Stimulated activated CD4-positive, alpha-beta T cell treated with anti-CD3 and anti-CD28 coated beads, Interleukin-2, amount 100 ng/mL, for 48 hours (primary cell): ENCODE measurements at places on chromosomes 3 and 15.

DNA sequence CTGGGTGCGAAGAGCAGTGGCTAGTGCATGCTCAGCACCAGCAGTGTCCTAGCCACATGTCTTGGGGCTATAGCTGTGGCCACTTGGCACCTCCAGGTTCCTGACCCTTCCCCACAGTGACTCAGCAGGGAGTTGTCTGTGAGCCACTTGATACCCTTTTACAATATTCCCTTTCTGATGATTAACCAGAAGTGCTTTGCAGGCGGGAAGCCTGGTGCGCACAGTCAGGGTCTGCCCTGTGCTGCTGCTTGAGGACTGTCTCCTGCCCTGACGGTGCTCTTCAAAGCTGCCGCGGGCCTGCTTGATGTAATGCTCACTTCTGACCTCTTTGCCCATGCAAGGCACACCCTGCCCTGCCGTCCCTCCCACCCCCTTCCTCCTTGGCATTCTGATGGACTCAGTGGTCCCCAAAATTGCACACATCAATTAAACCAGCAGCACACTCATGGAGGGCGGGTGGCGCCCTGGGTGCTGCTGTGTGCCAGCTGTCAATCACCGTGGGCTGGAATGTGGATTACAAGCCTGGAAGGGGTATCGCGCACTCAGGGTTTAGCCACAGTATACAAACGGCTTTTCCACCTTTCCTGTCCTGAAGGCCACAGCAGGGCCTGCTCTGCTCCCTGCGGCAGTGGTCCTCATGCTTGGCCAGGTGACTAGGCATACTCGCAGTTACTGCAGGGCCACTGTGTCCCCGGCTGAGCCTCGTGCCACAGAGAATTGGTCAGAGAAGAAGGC is 40.9 kb upstream of the PCSK6 start:
- DNase-seq, result no peak

DNA sequence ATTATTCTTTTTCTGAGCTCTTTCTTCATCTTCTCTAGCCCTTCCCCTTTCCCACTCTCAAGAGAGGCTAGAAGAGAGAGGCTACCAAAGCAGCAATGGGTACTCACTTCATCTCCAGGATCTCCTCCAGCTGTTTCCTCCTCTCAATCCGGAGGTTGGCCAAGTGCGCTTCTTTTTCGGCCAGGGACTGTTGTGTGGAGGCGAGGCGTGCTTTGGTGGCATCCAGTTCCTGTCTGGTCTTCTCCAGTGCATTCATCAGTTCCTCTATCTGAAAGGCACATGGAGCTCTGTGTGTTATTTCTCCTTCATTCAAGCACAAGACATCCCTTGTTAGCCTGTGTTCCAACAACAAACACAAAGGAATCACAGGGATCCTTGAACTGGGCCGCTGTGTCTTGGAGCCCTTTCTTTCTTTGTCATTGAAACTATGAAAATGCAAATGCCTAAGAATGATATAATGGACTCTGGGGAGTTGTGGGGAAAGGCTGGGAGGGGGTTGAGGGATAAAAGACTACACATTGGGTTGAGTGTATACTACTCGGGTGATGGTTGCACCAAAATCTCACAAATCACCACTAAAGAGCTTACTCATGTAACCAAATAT is 401.3 kb upstream of the WNT5A start:
- DNase-seq, result no peak

- DNase-seq, result no peak
These were observed 8.9 kb downstream of the DZIP3 start for GRCh38 chr3:108598375-108598774.

DNA sequence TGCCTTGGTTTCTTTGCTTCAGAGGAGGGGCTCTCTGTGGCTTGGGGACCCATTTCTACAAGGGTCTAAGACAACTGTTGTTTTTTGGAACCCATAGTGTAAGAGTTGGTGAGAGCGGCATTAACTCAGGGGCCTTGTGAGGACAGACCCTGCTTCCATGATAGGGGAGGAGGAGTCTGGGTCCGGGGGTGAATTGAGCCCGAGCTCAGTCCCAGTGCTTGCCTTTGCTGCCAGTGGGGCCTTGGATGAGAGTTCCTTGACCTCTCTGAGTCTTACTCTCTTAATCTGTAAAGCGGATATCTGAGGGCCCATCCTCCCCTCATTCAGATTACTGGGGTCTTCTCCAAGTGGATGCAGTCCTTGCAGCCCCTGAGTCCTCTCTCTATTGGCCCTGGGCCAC is 74.2 kb downstream of the EEFSEC start:
- no peak for DNase-seq

DNA sequence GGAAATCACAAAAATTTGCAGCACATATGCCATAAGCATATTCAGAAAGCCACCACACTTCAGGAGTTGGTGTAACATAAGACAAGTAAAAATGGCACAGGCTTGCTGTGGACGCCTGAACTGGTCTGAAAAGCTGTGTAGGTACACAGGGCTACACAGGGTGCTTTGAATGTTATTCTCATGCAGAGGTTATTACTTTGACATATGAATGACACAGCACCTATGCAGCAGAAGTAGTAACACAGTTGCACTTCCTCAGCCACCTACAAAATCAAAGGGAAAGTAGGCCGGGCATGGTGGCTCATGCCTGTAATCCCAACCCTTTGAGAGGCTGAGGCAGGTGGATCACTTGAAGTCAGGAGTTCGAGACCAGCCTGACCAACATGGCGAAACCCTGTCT is 54.5 kb downstream of the OSBPL10 start:
- no peak for DNase-seq

- DNase-seq, result no peak
These were observed 21.8 kb downstream of the IGDCC3 start for GRCh38 chr15:65355988-65356353.

DNA sequence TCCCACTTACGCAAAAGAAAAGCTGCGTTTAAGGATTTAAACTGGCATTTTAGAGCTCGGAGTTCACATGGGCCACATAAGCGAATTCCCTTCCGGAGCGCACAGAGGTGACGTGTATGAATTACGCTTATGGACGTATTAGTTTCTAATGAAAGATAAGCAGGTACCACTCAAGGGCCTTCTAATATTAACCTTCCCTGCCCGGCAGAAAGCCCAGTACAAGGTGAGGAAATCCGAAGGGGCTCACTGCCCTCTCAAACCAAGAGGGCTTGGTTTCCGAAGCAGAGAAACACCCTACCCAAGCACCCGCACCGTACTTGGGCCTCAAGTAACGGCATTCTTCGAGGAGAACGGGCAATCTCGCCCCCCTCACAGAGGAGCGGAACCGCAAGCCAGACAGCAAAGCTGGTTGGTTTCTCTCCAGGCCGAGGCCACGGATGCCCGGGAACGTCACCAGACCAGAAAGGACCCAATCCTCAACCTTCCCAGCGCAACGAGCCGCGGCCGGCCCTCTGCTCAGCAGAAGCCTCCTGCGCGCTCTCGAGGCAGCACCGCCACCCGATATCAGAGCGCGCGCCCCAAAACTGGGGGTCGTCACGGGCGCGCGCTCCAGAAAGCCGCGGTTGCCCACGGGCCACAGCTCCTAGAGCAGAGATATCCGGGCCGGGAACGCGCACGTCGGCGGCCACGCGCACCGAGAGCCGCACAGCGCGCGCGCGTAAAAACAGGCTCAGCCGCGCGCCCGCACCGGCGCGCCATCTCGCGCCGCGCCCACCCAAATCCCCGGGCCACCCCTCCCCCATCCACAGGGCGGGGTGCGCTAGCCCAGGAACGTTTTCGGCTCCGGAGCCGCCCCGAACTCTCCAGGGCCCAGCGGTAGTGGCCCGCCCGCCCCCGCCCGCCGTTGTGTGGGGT is 676 bp downstream of the QRICH1 start:
- peak; percentile 77 for DNase-seq

GRCh38 chr3:61804782-61805181 is 243.4 kb downstream of the PTPRG start:
- no peak for DNase-seq

- DNase-seq, result no peak
These were observed 415.6 kb downstream of the OXSM start for GRCh38 chr3:26205475-26205874.

DNA sequence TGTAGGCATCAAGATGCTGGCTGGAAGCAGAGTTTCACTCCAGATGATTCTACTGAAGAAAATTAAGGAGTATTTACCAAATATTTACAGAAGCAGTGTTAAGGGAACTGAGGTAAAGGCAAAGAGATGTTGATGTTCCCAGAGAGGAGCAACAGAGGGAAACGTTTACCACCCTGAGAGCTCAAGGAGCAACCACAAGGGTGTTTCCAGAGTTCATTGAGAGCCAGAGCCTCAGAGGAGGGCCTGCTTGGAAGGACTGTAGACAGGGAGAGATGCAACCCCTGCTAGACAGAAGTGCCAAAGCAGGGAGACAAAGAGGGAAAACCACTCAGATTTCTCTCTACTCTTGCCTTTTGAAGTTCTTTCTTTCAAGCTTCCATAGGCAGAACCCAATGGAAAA is 474.5 kb downstream of the RBMS3 start:
- DNase-seq, result no peak

DNA sequence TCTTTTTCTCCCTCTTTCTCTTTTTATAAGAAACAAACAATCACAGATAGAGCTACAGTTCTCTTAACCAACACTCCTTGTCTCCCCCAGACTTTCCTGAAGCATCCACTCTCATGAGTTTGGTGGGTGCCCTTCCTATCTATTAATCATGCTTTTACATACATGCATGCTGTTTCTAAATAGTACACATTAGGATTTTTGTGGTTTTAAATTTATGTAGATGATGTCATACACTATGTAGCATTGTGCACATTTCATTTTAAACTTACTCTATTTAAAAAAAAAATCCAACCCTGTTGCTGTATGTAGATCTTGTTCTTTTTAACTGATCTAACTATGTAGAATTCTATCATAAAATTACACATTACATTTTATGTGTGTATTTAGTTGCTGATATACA is 104.3 kb upstream of the MRPS22 start:
- no peak for DNase-seq

GRCh38 chr3:144294659-144295538 is 323.3 kb downstream of the DIPK2A start:
- DNase-seq, result no peak

GRCh38 chr3:13550423-13550690 is 1.4 kb downstream of the FBLN2 start:
- no peak for DNase-seq

- no peak for DNase-seq
These were observed 890.9 kb downstream of the GBE1 start for GRCh38 chr3:80870476-80871041.

DNA sequence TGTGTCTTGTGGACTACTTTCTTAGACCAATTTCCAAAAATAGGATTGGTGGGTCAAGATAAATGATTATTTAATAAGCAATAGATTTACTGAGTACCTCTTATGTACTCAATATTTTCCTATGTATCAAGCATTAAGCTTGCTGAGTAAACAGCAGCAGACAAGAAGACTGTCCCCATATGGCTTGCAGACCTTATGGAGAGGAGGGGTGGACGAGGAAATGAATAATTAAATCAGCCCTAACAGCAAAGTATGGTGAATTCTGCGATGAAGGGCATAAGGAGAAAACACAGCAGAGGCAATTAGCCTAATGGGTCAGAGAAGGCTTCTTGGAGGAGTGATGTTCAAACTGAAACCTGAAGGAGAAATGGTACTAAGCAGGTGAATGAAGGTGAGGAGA is 45.1 kb downstream of the ACP3 start:
- DNase-seq, result no peak

DNA sequence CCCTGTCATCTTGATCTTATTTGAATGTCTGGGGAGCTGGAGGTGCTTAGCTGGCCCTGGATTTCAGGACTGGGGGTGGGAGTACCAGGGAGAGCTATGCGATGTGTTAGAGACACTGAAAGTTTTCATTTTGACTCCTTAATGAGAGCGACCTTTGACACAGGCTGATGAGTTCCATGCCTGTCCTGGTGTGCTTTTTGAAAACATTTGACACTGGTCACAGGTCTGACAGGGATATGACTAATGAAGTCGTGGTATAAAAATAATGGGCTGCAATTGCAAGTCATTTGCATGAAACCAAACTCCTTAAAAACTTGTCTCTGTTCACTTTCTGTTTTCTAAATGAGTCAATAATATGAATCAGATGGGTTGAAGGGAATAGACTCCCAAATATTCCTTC is 81.9 kb downstream of the MECOM start:
- no peak for DNase-seq

DNA sequence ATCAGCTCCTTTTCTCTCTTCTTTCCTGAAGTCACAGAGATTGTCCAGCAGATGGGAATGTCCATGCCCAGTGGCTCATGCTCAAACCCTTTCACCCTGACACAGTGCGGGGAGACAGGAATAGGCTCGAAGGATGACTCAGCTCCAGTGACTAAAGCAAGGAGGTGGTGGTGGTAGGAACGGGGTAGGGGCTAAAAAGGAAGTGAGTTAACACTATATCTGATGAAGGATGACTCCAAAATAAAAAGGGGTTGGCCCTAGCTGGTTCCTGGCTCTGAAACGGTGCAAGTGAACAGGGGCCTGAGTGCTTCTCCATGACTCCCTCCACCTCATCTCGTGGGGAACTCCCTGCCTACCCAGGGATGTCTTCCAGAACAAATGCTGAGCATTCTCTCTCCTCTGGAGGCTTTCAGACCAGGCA is 167.4 kb upstream of the LPP start:
- DNase-seq, result peak; percentile 41

DNA sequence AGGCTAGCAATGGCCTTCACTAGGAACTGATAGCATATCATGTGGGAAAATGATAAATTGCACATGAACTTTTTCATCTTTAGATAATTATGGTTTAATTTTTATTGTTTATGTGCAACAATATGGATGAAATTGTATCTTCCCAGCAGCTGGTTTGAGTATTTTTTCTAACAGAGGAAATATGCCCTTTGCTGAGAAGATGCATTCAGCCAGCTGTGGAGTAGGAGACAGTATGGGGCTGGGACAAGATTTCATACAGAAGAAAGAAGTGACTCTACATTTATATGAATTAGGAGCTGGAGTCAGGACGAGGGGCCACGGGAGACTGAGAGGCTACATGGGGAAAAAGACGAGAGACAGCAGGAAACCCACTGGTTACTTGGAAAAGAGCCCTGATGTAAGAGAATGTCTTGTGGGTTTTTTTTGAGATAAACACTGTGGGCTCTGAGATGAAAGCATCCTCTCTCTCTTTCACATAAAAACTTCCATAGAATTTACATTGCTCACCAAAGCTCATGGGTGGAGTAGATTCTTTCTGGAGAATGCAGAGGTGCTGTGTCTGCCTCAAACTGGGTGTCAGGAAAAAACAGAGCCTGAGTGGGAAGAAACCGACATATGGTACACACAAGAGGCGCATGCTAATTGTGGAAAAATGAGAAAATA is 115.2 kb upstream of the PDZRN3 start:
- no peak for DNase-seq
